Fibroblast of skin of scalp (primary cell): ENCODE measurements at places on chromosomes 12 and 14.

DNA sequence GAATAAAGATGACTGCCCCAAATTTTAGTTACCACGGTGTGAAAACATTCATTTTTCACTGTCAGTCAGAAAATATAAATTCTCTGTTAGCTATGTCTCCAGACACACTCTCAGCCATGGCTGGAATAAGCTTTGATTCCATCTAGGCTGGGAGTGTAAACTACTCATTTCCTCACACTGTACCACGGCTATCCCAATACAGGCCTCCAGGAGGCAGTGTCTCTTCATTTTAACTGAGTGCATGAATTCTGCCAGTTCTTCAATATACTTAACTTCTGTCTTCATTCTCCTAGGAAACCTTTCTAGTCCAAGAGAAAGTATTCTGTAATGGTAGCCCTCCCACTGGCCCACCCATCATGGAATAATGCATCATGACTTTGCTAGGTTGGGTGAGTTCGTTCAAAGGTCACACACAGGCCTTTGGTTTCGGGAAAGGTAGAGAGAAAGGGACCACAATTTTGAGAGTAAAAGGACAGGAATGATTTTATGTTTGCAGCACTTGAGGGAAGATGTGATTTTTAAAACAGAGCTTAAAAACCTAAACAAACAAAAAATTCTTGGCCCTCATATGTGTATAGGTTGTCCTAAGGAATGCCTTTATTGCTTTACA lies 381.1 kb downstream of the SEC23A start:
- peak; percentile 56 for DNase-seq

- DNase-seq = no peak
Measured at GRCh38 chr12:78725951-78726580, 138.5 kb upstream of the SYT1 start.

DNA sequence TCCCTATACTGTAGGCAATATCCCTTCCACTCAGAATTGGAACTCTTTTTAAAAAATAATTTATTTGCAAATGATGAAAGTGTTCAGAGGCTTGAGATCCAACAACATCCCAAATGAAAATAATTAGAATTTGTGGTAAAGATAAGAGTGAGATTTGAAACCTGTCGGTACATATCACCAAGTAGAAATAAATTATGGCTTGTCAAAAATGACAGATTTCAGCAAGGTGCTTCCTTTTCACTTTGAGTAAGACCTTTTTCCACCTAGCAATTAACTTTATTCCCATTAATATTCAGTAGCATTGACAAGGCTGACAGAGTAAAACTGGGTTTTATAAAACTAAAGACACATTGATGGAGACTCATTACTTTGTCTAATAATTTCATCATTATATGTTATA lies 107.7 kb upstream of the PRKD1 start:
- DNase-seq = no peak

DNA sequence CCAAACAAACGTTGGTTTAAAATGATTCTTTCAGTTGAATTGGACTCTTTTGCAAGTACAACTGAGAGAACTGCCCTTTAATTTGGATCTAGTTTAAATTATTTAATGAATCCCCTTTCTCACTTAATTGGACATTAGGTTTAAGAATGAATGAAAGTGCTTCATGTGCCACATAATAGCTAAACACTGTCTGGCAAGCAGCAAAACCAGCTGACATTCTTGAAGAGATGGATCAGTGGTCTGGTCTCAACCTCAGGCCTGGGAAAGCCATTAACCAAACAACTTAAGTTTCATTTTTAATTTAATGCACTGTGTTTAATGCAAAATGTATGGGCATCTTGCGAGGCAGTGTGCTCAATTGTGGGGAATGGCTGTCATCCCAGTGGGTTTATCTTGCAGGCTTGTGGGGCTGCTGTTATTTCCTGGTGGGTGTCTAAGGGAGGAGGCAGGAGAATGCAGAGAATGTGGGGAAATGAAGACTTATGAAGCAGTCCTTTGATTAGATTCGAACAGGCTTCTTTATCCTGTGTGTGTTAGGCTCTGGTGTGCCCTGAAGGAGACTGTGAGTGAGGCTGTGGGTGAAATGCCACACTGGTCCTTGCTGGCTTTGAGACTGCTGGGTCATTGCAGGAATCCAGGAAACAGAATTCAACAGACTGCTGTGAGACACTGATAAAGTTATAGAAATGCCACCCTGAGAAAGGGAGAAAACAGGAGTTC lies 144.1 kb upstream of the PELI2 start:
- no peak for DNase-seq

DNA sequence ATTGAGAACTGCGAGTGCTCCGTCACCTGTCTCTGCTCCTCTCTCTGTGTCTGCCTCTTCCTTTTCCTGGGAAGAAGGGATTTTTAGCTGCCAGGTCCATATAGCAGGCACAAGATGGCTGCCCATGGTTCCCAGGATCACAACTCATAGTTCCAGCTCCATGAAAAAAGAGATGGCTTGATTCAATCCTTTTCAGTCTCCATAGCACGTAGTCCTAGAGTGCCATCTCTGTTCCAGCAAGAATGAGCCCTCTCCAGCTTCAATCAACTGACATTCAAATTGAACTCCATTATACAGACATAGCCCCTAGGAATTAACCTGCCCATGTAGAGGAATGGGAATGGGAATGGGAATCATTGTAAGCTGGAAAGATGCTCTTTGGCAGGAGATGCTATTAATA lies 34.7 kb upstream of the RTRAF start:
- no peak for DNase-seq

DNA sequence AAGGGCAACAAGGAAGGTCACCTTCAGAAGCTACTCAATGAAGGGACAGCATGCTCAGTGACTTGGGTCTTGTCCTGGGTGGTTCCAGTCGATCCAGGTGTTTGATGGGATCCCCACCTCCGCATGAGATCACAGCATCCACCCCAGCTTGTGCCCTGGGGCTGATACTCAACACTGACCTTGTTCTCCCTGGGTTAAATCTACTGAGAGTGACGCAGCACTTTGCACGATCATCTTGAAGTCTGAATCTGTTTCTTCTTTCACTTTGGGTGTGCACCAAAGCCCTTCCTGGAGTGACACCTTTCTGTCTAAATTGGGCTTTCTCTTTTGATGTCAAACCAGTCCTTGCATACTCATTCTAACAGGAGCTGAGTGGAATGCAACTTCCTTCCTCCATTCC lies 13.8 kb downstream of the NOS1 start:
- no peak for DNase-seq

DNA sequence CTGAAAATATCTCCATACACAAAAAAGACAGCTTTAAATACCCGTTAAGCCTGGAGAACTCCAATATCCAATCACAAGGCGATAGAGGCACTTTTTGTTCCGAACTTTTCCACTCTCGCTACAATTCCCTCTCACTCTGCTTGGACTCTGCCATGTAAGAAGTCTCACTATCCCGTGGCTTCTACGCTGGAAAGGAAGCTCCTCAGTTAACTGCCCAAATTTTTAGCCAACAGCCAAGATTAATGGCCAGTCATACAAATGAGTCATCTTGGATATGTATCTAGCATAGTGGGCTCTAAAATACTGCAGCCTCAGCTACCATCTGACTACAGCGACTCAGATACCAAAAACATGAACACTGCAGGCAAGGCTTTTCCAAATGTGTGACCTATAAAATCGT lies 45.5 kb upstream of the RERGL start:
- peak; percentile 39 for DNase-seq

DNA sequence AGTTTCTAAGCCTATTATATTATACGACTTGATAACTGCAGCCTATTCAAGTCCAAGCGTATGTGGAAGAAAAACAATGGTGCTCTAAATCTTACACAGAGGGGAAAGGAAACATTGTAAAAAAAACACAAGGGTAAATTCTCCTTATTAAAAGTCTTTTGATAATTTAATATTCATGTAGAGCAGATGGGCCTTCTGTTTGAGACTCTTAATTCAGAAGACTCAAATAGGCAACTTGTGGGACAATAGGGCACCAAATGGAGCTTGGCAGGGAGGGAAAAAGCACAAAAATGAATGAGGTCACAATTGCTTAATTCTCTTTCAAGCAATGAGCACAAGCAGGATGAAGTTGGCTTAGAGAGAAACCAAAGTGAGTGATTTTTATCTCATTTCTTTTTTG lies 159.4 kb downstream of the NELL2 start:
- no peak for DNase-seq

GRCh38 chr12:24415934-24416333 lies 466.5 kb upstream of the SOX5 start:
- no peak for DNase-seq

GRCh38 chr12:58435647-58436046 lies 484.7 kb downstream of the LRIG3 start:
- DNase-seq = no peak

- DNase-seq = no peak
Measured at GRCh38 chr12:131276501-131277185, 322.9 kb downstream of the ADGRD1 start.

DNA sequence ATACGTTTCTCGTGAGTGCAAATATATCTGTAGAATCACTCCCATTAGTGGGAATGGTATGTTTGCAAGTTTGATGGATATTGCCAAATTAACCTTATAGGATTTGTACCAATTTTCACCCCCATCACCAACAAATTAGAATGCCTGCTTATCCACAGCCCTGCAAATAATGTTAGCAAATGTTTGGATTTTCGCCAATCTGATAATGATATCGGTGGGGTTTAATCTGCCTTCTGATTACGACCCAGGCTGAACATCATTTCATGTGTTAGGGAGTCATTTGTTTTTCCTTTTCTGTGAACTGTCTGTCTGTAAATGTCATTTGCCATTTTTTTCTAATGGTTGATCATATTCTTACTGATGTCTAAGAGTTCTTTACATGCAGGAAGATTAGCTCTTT lies 4.1 kb upstream of the DAZAP2 start:
- DNase-seq = no peak

DNA sequence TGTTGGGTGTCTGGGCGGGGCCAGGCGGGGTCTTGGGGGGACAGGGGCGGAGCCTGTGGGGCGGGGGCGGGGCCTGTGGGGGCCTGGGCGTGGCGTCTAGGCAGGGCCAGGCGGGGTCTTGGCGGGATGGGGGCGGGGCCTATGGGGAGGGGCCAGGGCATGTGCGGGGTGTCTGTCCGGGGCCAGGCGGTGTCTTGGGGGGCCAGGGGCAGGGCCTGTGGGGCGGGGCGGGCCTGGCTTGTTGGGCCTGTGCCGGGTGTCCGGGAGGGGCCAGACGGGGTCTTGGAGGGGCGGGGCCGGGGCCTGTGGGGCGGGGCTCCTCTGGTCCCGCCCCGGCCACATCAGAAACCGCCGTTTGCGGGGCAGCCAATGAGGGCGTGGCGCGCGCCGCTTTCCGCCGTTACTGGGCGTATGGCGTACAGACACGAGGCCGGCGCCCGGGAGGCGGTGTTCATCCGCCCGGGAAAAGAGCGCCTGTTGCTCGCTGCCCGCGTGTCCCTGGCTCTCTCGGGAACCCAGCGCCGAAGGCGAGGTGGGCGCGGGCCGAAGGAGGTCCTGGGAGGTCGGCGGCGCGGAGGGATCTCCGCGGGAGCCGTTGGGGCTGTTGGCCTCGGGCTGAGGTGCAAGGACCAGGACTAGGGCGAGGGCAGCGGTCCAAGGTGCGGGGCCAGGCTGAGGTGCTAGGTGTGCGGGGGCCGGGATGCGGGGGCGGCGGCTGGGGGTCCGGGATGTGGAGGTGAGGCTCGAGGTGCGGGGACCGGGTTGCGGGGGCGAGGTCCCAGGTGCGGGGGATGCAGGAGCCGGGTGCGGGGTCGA lies at the start of gene PIWIL1:
Gene PIWIL1, plus strand, starts transcription at position 400 of the 816 bp plus-strand sequence. CDS start 4,705 bp downstream, outside the sequence.
- no peak for DNase-seq

DNA sequence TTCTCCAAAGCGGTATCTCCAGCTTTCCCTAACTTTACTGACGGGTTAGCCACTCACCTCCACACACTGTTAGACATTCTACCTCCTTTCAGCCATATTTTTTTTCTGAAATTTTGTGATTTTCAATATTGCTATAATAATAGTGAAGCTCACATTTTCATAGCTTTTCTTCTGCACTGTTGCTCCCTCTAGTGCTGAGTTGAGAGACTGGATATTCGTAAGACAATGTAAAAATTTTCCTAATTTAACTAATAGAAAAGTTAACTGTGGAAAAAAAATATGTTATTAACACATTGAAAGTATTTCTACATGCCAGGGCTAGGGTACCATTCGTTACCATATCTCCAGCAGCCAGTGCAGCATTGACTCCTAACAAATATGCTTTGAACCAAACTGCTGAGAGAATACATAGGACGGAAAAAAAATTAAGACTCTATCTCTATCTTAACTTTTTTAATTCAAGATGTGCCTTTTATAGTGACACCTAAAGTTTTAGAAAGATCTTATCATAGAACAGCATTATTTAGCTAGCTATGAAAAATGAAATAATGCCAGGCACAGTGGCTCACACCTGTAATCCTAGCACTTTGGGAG lies 48.7 kb upstream of the ABCC9 start:
- peak; percentile 53 for DNase-seq

DNA sequence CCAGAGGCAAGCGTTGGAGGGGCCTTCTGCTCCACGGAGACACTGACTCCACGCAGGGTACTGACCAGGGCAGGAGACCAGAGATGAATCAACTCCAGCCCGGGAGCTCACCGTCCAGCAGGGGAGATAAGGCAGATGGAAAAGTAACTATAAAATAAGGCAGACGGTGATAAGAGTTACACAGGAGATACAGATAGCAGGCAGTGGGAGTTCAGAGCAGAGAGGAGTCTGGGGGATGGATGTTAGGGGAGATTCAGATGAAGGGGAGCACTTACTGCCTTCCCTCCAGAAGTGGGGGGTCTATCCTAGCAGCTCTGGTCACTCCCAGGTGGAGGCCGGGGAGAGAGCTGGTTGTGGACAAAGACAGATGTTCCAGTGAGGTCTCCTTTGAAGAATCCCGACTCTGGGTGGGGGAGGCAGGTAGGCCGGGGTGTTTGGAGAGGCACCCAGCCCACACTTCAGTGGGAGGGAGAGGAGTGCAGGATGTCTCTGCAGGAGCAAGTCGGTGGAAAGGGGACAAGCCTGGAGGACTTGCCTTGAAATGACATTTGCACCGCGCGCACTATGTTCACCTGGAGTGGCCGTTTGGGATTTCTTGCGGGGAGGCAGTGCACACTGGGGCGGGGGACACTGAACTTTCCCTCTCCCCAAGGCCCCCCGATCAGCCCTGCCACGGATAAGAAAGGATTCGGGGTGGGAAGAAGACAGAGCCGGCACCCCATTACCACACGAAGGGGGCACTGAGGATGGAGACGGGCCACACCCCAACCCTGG lies 1.2 kb downstream of the PITPNM2 start:
- DNase-seq = no peak

DNA sequence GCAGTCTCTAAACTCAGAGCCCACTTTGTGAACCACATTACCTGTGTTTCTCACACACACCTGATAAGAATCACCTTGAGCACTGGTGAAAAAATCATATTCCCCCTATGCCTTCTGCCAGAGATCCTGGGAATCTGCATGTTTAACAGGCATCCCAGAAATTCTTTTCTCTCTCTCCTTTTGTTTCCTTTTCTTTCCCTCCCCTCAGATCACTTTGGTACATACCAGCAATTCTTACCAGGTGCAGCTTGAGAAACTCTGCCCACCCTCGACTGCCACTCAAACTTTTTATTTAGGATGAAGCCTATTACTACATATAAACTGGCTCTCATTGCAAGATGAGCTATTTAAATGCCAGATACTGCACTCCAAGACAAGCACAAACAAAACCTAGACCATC lies 36.0 kb downstream of the HECTD4 start:
- no peak for DNase-seq

- DNase-seq = no peak
Measured at GRCh38 chr12:41564816-41565215, 376.7 kb downstream of the PDZRN4 start.
